ENCODE measurements at places on chromosomes 11 and 22. TPM values are rescaled to one million over a fixed set of nuclear protein-coding genes. Genes with fewer than 3 reads are reported as not detected.

The LRRC32 gene
- total RNA-seq: 26.5 TPM

The KRTAP5-2 gene
- total RNA-seq: not detected

The FOXR1 gene
- not detected for total RNA-seq

The CYTH4 gene
- total RNA-seq: 45.9 TPM

The APOBEC3B gene
- total RNA-seq: 17.2 TPM

The TRMT112 gene
- 291 TPM for total RNA-seq

The SH3BP1 gene
- 117 TPM for total RNA-seq

DNA sequence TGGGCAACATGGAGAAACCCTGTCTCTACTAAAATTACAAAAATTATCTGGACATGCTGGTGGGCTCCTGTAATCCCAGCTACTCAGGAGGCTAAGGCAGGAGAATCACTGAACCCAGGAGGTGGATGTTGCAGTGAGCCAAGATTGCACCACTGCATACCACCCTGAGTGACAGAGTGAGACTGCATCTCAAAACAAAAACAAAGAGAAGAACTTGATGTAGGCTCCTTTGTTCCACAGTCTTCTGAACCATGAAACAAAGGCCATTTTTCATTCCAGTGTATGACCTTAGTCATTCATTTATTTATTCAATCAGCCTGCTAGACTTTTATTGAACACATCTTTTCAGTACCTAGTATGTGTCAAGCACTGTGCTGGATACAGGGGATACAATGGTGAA lies 369.6 kb downstream of the FAT3 start:
- H3K36me3 ChIP-seq: no peaks in the 10 kb centered on the region
- H3K4me1 ChIP-seq: no peaks in the 10 kb centered on the region
- H3K27ac ChIP-seq: no peak overlapping the region
- no peaks in the 10 kb centered on the region for H3K27me3 ChIP-seq

DNA sequence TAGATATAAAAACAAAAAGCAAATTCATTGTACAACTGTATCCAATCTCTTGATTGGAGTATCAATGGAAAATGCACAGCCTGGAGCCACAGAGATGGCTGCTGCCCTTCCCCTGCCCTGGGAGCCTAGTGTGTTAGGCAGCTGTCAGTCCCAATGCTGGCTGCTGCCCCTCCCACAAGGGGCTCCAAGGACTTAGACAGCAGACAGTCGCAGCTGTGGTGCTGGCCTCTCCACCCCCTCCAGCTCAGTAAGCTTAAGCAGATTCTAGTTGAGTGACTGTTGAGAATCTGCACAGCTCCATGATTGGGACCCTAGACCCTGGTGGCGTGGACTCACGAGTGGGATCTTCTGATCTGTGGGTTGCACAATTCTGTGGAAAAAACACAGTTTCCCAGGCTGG lies 1511.2 kb downstream of the FAM181B start:
- no peaks in the 10 kb centered on the region for H3K36me3 ChIP-seq
- H3K4me1 ChIP-seq: no peaks in the 10 kb centered on the region
- no peaks in the 10 kb centered on the region for H3K27me3 ChIP-seq
- H3K27ac ChIP-seq: no peak overlapping the region
- DNase-seq: no peak
- no peak overlapping the region for H3K4me3 ChIP-seq

DNA sequence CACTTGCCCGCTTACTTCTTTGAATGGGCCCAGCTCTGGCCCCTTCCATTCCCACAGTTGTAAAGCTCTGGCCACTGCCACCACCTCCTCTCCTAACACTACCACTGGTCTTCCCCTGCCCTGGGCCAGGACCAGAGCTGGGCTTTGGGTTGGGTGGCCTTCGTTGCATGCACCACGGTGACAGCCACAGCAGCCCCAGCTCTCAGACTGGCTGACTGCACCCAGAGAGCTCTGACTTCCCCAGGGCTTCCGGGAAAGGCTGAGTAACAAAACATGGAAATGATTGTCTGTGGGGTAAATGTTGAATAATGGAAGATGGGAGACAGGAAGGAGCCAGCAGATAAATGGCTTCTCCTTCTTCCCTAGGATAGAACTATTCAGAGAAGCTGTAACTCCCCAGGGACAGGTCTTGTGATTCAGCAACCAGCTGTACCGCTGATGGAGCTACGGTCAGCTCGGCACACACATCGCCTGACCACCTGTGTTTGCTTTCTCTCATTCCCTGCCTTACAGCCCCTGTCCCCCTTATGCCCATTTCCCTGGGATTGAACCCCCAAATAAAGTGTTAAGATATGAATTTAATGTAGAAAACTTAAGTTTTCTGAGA lies 27.6 kb downstream of the SCN4B start:
- H3K27ac ChIP-seq: no peak overlapping the region
- no peaks in the 10 kb centered on the region for H3K36me3 ChIP-seq
- no peak overlapping the region for H3K4me3 ChIP-seq
- no peak for DNase-seq
- peaks cover 20% of the 10 kb centered on the region for H3K27me3 ChIP-seq

DNA sequence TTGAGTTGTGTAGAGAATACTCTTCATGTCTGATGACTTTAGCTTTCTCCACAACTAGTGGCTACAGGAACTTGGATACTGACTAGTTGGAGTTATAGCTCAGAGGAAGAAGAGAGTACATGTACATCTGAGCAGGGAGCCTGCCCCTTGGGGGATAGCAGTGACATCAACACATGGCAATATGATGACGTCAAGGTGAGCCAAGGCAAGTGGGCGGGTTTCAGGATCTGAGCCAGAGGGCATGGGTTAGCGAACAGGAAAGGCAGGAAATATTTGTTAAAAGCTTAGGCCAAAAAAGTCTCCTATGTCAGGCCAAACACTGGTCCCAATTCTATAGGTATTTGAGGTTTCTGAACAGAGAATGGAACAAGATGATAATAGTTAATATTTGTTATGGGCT lies 42.0 kb upstream of the HORMAD2 start:
- no peak overlapping the region for H3K27ac ChIP-seq
- H3K36me3 ChIP-seq: no peaks in the 10 kb centered on the region
- no peak overlapping the region for H3K4me3 ChIP-seq
- no peaks in the 10 kb centered on the region for H3K27me3 ChIP-seq
- peaks cover 1% of the 10 kb centered on the region for H3K4me1 ChIP-seq

DNA sequence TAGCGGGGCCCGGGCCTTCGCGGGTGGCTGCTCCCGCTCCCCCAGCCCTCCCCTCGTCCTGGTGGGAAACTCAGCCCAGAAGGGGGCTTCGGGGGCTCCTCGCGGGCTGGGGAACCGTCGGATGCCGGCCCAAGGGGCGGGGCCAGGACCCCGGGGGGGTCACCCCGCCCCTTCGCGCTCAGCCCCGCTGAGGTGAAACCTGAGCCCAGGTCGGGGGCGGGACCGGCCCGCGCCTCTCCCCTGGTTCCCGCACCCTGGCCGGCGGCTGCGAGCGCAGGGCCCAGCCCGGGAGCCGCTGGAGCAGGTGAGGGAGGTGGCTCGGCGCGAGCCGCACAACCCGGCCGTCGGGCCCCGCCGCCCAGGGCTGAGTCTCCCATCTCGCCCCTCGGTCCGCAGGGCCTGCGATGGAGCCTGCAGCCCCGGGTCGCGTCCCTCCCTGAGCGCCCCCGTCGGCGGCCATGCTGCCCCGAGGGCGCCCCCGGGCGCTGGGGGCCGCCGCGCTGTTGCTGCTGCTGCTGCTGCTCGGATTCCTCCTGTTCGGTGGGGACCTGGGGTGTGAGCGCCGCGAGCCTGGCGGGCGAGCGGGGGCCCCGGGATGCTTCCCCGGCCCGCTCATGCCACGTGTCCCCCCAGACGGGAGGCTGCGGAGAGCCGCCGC lies at the start of gene LARGE2:
Gene LARGE2 (plus strand): TSS at position 232 of the 658 bp plus-strand sequence. CDS start 227 bp downstream, at position 459.
- H3K36me3 ChIP-seq: no peaks in the 10 kb centered on the region
- DNase-seq: no peak
- H3K27ac ChIP-seq: no peak within 1 kb of the TSS
- peaks cover 23% of the 10 kb centered on the region for H3K27me3 ChIP-seq
- H3K4me1 ChIP-seq: peaks cover 15% of the 10 kb centered on the region

DNA sequence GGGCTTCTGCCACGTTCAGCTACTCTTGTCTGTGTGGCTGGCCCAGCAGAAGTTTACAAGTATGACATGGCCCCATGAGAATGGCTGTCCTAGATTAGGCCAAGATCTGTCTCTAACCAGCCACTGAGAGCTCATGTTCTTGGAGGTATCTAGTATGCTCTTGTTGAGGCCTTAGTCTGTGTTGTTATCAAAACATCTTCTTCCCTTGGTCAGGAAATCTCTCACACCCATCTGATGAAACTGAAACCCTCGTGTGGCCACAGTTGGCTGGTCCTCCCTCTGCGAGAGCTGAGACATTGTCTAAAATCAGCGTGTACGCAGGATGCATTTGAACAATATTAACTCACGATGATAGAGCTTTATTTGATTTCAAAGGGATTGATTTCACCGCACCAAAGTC lies 109.0 kb upstream of the NNMT start:
- H3K27me3 ChIP-seq: no peaks in the 10 kb centered on the region
- H3K4me1 ChIP-seq: peaks cover 58% of the 10 kb centered on the region
- no peak overlapping the region for H3K4me3 ChIP-seq
- H3K36me3 ChIP-seq: peaks cover 25% of the 10 kb centered on the region

- peaks cover 13% of the 10 kb centered on the region for H3K27me3 ChIP-seq
- no peaks in the 10 kb centered on the region for H3K4me1 ChIP-seq
- no peak overlapping the region for H3K27ac ChIP-seq
Observed at GRCh38 chr11:88106666-88107065, 68.6 kb downstream of the RAB38 start.

- no peaks in the 10 kb centered on the region for H3K4me1 ChIP-seq
- H3K36me3 ChIP-seq: no peaks in the 10 kb centered on the region
- H3K27me3 ChIP-seq: no peaks in the 10 kb centered on the region
- no peak overlapping the region for H3K27ac ChIP-seq
Observed at GRCh38 chr22:29231971-29232959, 26.6 kb downstream of the EMID1 start.

DNA sequence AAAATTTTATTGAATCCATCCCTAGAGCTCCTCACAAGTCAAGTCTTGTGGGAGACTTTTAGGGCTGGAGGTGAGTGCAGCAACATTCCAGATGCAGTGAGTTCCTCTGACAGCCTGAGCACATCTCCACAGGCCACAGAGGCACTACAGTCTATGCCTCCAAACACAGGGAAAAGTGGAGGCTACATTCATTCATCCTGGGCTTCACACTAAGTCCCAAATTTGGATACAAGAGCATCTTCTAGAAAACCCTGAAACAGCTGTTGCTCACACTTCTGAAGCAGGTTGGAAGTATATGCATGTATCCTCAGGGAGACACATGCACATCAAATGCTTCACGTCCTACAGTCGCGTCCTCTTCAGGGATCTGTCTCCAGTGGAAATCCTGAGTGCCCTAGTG lies 1.2 kb downstream of the CD3D start:
- H3K27me3 ChIP-seq: no peaks in the 10 kb centered on the region
- H3K4me1 ChIP-seq: peaks cover 63% of the 10 kb centered on the region
- peak overlapping the region; percentile 86 for H3K4me3 ChIP-seq

- DNase-seq: no peak
- peaks cover 2% of the 10 kb centered on the region for H3K27me3 ChIP-seq
- no peaks in the 10 kb centered on the region for H3K4me1 ChIP-seq
- no peaks in the 10 kb centered on the region for H3K36me3 ChIP-seq
Observed at GRCh38 chr22:44365832-44366231, 53.1 kb upstream of the SHISAL1 start.

- H3K4me3 ChIP-seq: no peak overlapping the region
- DNase-seq: no peak
- no peak overlapping the region for H3K27ac ChIP-seq
- no peaks in the 10 kb centered on the region for H3K4me1 ChIP-seq
- H3K36me3 ChIP-seq: no peaks in the 10 kb centered on the region
Observed at GRCh38 chr11:2748814-2749554, 49.2 kb upstream of the KCNQ1OT1 start.

- DNase-seq: no peak
- H3K4me3 ChIP-seq: no peak overlapping the region
- peak overlapping the region; percentile 89 for H3K27ac ChIP-seq
- H3K4me1 ChIP-seq: peaks cover 43% of the 10 kb centered on the region
Observed at GRCh38 chr11:15817001-15817400, 539.3 kb downstream of the SOX6 start.

DNA sequence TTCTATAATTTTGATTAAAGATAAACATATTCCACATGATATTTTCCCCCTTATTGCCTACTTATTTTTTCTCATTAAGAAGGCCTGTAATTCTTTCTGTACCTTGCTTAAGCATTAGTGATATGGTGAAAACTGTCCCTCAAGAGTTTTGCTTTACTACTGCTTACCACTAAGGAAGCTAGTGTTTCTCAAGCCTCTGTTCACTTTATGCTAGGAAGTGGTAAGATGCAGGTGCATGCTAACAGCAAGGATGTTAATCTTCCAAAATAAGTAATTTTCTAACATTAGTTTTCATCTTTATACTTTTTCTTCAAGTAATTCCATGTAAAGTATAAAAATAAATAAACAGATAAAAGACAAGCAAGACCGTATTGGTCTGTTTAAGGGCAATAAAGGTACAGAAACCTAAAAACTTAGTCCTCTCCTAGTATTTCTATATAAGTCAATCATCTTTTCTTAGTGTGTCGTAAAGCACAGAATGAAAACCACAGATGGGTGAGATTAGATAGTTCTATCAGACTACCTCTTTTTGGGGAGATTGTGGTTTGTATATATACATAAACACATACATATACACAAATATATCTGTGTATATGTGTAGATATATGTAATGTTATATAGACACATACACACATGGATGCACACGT lies 731.0 kb upstream of the CNTN5 start:
- H3K27ac ChIP-seq: no peak overlapping the region
- no peaks in the 10 kb centered on the region for H3K27me3 ChIP-seq
- no peak for DNase-seq
- no peaks in the 10 kb centered on the region for H3K36me3 ChIP-seq
- no peak overlapping the region for H3K4me3 ChIP-seq
- H3K4me1 ChIP-seq: no peaks in the 10 kb centered on the region

DNA sequence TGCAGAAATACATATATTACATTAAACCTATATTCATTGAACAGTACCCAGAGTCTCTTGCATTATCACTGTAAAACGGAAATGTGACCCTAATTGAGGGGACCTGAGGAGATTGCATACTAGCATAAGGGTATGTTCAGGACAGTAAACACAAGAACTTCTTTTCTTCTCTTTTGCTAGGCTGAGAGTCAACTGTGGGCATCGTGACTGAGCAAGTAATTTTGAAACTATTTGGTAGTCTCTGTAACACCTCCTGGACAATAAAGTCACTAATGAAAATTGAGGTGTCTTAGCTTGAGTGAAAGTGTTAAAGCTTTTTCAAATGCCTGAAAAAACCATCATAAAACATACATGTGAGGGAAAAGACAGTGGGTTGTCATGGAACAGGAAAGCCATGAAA lies 90.9 kb downstream of the PDHX start:
- H3K4me1 ChIP-seq: peaks cover 59% of the 10 kb centered on the region
- no peaks in the 10 kb centered on the region for H3K36me3 ChIP-seq
- peaks cover 26% of the 10 kb centered on the region for H3K27me3 ChIP-seq
- no peak overlapping the region for H3K4me3 ChIP-seq
- peak overlapping the region; percentile 42 for H3K27ac ChIP-seq
- no peak for DNase-seq

GRCh38 chr11:95147364-95147905 lies 57.8 kb downstream of the ENDOD1 start:
- H3K36me3 ChIP-seq: no peaks in the 10 kb centered on the region
- peaks cover 6% of the 10 kb centered on the region for H3K27me3 ChIP-seq
- no peak for DNase-seq

DNA sequence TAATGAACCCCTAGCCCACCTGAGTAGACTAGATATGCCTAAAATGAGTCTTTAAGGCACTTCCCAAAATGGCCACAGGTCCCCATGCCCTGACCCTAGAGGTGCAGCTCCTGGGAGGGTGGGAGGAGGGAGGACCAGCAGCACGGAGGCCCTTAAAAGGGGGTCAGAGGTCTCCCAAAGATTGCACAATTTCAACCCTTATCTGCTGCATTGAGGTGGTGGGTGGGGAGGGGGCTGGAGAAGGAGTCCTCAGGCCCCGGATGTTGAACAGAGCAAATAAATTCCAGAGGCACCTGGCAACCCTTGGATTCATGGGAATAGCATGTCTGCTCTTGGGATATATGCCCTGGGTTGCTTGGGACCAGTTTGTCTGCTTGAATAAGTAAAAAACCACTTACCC lies 57.6 kb downstream of the NAV2 start:
- no peak overlapping the region for H3K4me3 ChIP-seq
- H3K36me3 ChIP-seq: no peaks in the 10 kb centered on the region
- H3K27me3 ChIP-seq: peaks cover 19% of the 10 kb centered on the region
- peaks cover 2% of the 10 kb centered on the region for H3K4me1 ChIP-seq
